Karpas-422 (cell line): ENCODE measurements at places on chromosomes 11 and 22. TPM values are rescaled to one million over a fixed set of nuclear protein-coding genes. Genes with fewer than 3 reads are reported as not detected.

Gene CD248
- total RNA-seq = not detected in 2 replicates

Gene TH
- not detected in 2 replicates for total RNA-seq

- DNase-seq = no peak
Measured at GRCh38 chr22:42857845-42858481, 890 bp upstream of the ARFGAP3 start.

- DNase-seq = no peak
Measured at GRCh38 chr11:110065189-110065588, 28.0 kb upstream of the ZC3H12C start.

Gene MFNG
- total RNA-seq = 91.1 and 105 TPM in 2 replicates

- peak; percentile 90 for DNase-seq
Measured at GRCh38 chr11:95066716-95067038, at the start of gene SRSF8. Gene SRSF8 (plus strand): TSS chr11:95066919. CDS start chr11:95067227, 308 bp downstream.

GRCh38 chr22:28918550-28919271, 35.3 kb downstream of the ZNRF3 start:
- DNase-seq = no peak

Gene OR2AG1
- not detected in 2 replicates for total RNA-seq

DNA sequence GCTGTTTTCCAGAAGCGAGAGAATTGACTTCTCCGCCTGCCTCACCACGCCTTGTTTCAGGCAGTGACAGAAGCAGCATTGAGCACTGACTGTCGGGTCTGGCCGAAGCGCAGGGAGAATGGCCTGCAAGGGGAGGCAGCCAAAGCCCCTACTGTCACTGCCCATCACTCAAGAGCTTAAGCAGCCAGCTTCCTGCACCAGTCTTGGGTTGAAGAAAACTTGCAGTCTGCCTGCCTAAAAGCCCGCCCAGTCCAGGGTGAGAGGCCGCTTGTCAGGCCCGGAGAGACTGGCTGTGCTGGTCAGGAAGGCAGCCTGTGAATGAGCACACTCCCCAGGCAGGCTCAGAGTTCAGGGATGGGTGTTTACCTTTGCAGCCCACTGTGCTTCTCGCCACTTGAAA, 108.3 kb downstream of the PKNOX2 start:
- DNase-seq = no peak

DNA sequence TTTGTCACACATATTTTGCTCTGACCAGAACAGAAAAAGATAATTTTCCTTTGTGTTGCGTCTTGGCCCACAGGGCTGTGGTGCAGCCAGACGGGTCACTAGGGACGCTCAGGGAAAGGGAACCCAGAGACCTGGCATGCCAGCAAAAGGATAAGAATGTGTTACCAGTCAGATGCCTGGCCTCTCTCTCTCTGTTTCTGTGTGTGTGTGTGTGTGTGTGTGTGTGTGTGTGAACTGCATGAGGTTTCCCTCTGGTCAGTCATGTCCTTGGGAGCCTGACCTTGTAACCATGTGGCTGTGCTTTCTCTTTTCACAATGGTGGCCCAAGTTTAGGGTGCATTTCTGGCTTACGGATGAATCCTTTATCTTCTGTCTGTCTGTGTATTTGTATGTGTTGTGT, 25.4 kb downstream of the CCKBR start:
- no peak for DNase-seq

GRCh38 chr11:65260756-65261590, 789 bp upstream of the POLA2 start:
- peak; percentile 43 for DNase-seq

Gene SLC22A12
- not detected in 2 replicates for total RNA-seq

Gene OSM
- not detected in 2 replicates for total RNA-seq

- peak; percentile 55 for DNase-seq
Measured at GRCh38 chr11:45021692-45022141, 71.0 kb upstream of the TP53I11 start.

Gene RASL10A
- total RNA-seq = 0.76 TPM in 1 of 2 replicates, not detected in the other

DNA sequence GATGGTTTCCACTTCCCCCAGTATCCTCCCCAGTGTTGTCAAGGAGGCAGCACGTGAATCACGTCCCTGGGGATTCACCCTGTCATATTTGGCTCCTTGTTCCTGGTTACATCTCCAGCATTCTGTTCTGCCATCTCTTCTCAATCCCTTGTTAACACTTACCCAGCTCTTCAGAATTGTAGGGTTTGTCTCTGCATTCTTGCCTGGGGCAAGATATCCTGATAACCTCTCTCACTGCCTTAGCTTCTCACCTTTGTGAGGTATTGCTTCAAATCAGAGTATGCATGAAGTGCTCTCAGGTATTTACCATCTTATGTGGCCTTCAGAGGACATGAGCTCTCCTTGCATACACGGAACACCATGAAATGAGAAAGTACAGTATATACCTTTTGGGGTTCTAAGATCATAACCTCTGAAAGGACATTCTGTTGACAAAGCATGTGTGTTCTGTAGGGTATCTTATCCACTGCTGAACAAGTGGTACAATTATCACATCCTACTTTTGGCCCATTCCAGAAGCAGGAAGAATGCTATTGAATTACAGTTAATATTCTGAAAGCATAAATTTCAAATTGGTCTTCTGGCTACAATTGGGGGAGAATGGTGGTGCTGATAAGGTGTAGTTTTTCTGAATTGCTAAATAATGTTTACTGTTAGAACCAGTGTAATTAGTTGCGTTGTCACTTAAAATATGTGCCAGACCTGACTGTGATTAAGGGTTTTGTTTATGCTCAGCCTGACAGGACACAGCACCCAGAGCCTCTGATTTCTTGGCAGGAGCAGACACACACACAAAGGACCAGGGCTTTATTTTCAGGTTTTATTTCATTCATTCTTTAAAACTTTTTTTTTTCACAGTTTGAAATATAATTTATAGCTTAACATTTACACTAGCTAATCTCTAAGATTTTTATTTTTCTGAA, 32.7 kb downstream of the VSTM5 start:
- no peak for DNase-seq

DNA sequence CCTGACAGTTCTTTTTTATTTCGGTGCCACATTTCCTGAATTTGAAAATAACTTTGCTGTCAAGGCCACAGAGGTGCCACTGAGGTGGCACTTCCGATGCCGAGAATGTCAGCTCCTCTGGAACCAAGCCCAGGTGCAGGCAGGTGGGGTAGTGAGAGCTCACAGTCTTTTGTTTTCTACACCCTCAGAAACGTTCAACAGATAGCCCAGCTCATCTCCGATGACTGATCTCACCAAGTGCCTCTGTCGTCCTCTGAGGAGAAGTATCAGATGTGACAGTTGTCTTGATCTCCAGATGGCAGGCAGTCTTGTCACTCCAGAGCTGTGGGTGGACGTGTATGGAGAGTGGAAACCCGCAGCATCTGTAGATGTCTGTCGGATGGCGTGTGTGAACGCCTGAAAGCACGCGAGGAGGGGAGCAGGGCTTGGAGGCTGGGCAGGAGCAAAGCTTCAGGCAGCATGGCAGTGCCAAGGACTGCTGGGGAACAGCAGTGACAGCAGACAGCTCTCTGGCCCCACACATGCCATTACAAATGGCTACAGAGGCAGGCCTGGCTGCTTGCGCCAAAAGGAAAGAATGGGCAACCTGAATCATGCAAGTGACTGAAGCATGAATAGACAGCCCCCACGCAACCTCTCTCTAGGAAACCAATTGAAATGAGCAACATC, 877.0 kb downstream of the OPCML start:
- no peak for DNase-seq

DNA sequence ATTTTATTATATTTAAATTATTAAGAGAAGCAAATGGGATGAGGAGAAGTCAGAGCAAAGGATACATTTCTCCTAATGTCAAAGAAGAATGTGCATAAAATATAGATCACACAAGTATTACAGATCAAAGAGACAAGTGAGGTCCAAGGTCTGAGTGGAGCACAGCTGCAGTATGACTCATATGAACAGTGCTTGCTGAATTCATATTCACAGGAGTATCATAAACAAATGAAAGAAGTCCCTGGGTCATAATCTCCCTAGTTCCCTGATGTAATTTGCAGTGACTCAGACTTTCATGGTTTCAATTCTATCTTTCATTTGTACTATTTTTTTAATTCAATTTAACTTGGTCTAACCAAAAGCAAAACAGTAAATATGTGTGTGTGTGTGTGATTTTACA, 499.0 kb upstream of the CCDC179 start:
- no peak for DNase-seq
